Ascending aorta (tissue), 2 donors: ENCODE measurements at places on chromosomes 11 and 22.

DNA sequence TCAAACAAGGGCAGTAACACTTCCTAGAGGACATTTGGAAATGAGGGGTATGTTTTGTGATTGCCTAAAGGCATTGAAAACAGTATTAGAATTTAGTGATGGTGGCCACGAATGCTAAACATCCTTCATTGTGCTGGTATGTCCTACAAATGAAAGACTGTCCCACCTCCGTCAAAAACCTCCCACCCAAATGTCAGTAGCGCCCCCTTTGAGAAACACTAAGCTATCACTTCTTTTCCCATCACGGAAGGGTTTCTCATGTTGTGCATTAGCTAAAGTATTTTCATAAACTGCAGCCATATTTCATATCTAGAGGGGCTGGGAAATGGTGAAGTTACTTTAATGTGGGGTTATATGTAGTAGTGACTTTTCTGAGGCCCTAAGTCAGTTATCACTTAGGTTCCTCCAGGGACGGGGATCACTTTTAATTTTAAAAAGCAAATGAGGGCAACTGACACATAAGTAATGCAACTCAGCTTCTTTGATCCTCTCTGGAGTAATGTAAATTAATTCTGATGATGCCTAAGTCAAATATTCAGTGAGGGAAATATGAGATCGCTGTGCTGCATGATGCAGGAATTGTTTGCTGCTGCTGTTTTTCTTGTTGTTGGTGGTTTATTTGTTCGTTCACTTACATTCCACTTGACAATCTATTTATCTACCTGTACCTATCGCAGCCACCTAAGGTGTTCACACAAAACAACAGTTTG lies 1403.4 kb upstream of the TENM4 start:
- no peak for DNase-seq

DNA sequence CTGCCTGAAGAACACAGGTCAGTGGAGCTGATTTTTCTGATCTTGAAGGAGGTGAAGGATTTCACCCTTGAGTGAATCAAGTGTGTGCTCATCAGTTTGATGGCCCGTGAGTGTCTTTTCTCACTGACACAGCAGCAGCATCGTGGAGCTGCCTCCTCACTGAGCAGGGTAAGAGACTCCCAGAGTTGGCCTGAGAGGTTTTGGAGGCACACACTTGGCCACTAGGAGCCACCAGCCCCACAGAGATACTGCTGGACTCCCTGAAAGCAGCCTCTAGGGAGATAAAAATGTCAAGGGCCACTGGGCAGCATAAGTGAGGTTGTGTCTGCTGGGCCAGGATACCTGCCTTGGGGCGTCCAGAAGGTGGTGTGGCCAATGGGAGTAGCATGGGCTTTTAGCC lies 245.4 kb downstream of the GRIK4 start:
- no peak for DNase-seq

DNA sequence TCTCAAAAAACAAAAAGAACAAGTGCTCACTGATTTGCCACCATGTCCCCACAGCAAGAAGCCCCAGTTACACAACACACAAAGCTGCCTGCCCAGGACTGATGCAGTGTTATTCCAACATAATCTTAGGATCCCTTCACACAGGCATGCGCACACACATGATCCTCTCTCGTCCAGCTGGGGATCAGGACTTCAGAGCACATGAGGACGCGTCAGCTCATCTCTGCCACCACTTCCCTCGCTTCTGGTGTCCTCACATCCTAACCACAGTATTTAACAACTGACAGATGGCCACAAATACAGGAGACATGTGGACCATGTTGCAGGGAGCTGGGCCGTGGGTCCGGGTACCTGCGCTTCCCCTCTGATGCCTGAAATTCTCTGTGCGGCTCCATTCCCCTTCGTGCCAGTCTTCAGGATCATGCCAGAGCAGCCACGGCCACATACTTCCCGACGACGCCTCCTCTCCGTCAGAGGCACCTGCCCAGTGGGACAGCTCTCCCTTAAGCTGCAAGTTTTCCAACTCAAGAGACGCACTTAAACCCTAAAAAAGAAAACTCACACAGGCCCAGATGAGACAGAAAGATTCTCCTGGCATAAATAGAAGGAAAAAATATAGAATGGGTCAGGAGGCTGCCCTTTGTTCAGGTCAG lies 68.3 kb downstream of the PACSIN2 start:
- no peak for DNase-seq

DNA sequence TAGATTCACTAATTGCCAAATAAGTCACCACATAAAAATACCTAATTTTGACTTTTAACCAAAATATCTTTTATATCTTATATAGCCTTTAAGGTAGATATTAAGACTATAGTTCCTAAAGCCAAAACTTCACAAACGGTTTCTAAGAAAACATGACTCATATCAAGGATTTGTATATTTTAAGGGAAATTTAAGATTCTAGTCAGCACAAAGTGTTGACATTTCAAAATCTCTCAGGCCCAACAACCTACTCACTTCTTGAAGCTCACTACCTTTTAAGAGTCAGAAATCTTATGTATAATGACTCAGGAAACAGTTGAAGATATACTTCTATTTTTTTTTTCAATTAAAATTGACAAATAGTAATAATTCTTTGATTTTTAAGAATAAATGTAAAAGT lies 221.9 kb downstream of the SBF2 start:
- DNase-seq: no peak

- no peak for DNase-seq
These were observed 2.4 kb upstream of the CTSD start for GRCh38 chr11:1765871-1766718.
